ENCODE measurements at places on chromosomes 7 and 10. TPM values are rescaled to one million over a fixed set of nuclear protein-coding genes. Genes with fewer than 3 reads are reported as not detected.

GRCh38 chr7:139046143-139046542 lies 10.3 kb upstream of the ZC3HAV1L start:
- DNase-seq = no peak

LMOD2 gene
- total RNA-seq = not detected

GRCh38 chr7:145347271-145347670 lies 511.4 kb upstream of the TPK1 start:
- DNase-seq = no peak

- DNase-seq = peak; percentile 2
Observed at GRCh38 chr7:13050703-13051102, 363.3 kb downstream of the ARL4A start.

DNA sequence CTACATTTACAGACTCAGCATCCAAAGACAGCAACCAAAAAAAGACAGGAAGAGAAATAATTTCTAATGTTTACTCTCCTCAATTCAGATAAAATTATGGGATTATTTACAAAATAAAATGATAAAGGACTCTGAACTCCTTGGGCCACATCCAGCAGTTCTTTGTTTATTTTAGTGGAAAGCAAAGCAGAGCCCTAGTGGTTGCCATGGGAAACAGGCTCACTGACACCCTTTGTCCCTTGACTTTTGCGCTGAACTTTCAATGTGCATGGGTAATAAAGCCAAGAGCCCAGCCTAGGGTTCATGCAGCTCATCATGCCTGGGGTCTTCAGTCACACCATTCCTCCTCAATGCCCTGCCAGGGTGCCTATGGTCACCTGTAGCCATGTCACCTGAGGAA lies 442.6 kb upstream of the IGFBP3 start:
- DNase-seq = no peak

DNA sequence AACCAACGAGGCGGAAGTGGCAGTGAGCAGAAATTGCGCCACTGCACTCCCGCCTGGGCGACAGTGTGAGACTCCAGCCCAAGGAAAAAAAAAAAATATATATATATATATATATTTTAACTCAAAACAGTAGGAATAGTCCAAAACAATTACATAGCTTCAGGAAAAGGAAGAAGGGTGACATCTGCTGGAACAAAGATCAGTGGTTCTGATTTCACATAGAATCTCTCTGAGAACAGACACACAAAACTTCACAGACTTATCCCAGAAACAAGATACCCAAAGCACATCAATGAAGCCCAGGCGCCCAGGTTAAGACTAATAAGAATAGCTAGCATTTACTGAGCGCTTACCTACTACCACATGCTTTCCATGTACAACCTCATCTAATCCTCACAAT lies 45.0 kb downstream of the DNMBP start:
- DNase-seq = no peak
